ENCODE measurements at places on chromosomes 7 and 10. TPM values are rescaled to one million over a fixed set of nuclear protein-coding genes. Genes with fewer than 3 reads are reported as not detected.

- DNase-seq, result no peak
Measured at GRCh38 chr10:75398692-75399460, 2.7 kb downstream of the ZNF503 start.

GRCh38 chr7:101507791-101508252 is 121.3 kb downstream of the MYL10 start:
- DNase-seq, result peak; percentile 63

GRCh38 chr7:45055016-45055415 is 33.8 kb downstream of the NACAD start:
- DNase-seq, result no peak

DNA sequence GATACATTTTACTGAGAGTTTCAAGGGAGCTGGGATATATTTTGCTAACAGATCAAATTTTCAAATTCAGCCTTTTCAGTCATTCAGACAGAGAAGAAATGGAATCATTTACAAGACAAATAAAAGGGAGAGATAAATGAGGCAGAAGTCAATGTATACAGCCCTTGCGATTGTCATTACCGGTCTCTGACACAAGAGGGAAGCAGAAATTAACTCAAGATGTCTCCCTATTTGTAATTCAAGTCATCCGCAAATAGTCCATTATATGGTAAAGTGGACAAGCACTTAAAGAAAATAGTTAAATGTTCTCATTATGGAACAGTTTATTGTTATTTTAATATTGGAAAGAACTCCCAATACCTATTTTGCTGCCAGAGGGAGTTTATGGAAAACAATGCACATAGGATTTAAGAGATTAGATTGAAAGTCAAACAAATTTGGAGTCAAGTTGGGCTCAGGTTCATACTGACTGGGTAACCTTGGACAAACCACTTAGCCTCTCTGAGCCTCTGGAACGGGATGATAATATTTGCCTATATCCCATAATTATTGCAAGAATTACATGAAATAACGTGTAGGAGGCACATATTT is 89.3 kb upstream of the PRKCQ start:
- DNase-seq, result no peak

GRCh38 chr10:124689911-124690498 is 54.2 kb downstream of the FAM53B start:
- DNase-seq, result no peak

DNA sequence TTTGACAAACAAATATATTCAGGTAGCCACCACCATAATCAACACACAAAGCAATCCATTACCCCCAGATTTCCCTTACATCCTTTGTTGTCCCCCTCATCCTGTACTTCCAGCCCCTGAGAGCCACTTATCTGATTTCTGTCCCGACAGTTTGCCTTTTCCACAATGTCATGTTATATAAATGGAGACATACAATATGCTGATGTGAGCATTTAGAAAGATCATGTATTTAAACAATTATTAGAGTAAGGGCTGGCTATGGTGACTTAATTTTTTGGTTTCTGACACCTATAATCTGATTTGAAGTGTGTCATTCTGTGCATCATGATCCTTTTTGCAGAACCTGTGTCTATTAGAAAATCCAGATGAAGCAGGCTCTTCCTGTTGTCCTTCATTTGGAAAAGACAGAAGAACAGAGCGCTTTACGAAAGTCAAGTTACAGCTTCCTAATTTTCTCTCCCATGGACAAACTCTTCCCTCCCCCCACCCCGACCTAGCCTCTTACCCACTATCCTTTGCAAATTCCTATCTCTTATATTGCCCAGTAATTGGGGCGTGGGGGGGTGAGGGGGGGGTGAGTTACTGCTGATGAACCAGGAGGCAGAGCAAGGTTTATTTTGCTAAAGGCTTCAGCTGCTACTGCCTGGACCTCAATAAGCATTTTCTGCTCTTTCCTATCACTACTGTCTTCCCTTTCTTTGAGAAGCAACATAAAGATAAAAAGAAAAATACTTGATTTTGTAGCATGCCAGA is 252.4 kb upstream of the C7orf33 start:
- no peak for DNase-seq

DNA sequence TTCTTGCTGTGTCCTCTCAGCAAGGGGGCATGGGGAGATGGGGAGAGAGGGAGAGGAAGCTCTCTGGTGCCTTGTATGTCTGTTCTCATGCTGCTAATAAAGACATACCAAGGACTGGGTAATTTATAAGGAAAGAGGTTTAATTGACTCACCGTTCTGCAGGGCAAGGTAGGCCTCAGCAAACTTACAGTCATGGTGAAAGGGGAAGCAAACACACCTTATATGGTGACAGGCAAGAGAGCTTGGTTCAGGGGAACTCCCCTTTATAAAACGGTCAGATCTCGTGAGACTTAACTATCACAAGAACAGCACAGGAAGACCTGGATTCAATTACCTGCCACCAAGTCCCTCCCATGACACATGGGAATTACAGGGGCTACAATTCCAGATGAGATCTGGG is 464.7 kb upstream of the CELF2 start:
- DNase-seq, result no peak

GRCh38 chr10:86265895-86266259 is 100.7 kb downstream of the GRID1 start:
- DNase-seq, result peak; percentile 1

The PAX4 gene
- 23.6 TPM for total RNA-seq

The RBP4 gene
- total RNA-seq, result 0.72 TPM

The EPHA1 gene
- 56.3 TPM for total RNA-seq

The MMRN2 gene
- total RNA-seq, result 1.6 TPM
